A549 treated with CpdA at 1 μM for 4 hours (cell line): ENCODE measurements at places on chromosomes 7 and 10. TPM values are rescaled to one million over a fixed set of nuclear protein-coding genes. Genes with fewer than 3 reads are reported as not detected.

Gene VSTM2A
- not detected in 5 replicates for total RNA-seq

Gene SH2D4B
- total RNA-seq = 0.02 to 0.06 TPM in 2 of 5 replicates, not detected in the others

Gene KEL
- 1.1 TPM in 1 of 5 replicates, not detected in the others for total RNA-seq

Gene C10orf105
- total RNA-seq = 0.06 TPM in 1 of 5 replicates, not detected in the others

Gene PIK3CG
- not detected in 5 replicates for total RNA-seq

Gene NXPH1
- not detected in 5 replicates for total RNA-seq

Gene LIPN
- not detected in 5 replicates for total RNA-seq

Gene EPDR1
- 69.7 to 80.3 TPM (median 75.1 TPM) in 5 replicates for total RNA-seq

Gene NFKB2
- 77.0 to 127 TPM (median 98.1 TPM) in 5 replicates for total RNA-seq

Gene ASB10
- total RNA-seq = not detected in 5 replicates

Gene PRRT4
- 0.34 to 0.63 TPM (median 0.41 TPM) in 5 replicates for total RNA-seq

Gene EFCAB10
- 2.9 to 4.1 TPM (median 3.4 TPM) in 5 replicates for total RNA-seq

Gene NEBL
- total RNA-seq = 3.0 to 4.7 TPM (median 3.9 TPM) in 5 replicates

Gene UCN3
- total RNA-seq = not detected in 5 replicates

Gene SPDYE16
- not detected in 5 replicates for total RNA-seq

Gene LLCFC1
- total RNA-seq = not detected in 5 replicates

Gene ITGA8
- not detected in 5 replicates for total RNA-seq

Gene TMEM130
- 0.33 to 0.52 TPM (median 0.46 TPM) in 5 replicates for total RNA-seq

Gene STEAP4
- not detected in 5 replicates for total RNA-seq

Gene PLCE1
- total RNA-seq = 4.5 to 7.0 TPM (median 5.7 TPM) in 5 replicates

Gene KIAA1549
- 6.3 to 8.3 TPM (median 7.3 TPM) in 5 replicates for total RNA-seq

Gene MUC12
- total RNA-seq = 15.7 to 22.4 TPM (median 18.7 TPM) in 5 replicates

Gene NUPR2
- total RNA-seq = not detected in 5 replicates

Gene TACC2
- 86.1 to 99.3 TPM (median 87.8 TPM) in 5 replicates for total RNA-seq
